ENCODE measurements at places on chromosomes 11 and 22.

- no peak for DNase-seq
Measured at GRCh38 chr11:134785660-134786284, 373.7 kb upstream of the B3GAT1 start.

DNA sequence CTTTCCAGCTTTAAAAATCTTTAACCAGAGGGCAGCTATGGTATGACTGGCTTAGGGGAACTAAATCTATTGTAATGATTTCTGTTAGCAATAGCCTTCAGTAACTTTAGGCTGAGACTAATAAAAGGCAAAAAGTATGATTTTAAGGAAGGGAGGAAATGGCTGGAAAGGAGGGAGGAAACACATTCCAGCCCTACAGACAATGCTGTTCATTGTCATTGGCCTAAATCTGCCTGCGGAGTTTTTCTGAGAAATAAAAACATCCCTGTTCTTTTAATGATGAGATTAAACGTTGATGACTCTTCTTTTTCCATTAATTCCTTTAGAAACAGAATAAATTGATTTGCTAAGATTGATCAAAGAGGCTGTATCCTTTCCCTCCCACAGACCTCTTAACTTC, 99.6 kb upstream of the GRAMD1B start:
- DNase-seq = no peak

- peak; percentile 28 for DNase-seq
Measured at GRCh38 chr22:22691716-22692701, 47.6 kb downstream of the GGTLC2 start.

- DNase-seq = no peak
Measured at GRCh38 chr22:20533095-20533878, 25.9 kb downstream of the MED15 start.

GRCh38 chr22:26483439-26484359, at the start of the genes HPS4 and SRRD:
TSS of gene HPS4 (minus strand) at chr22:26483783. CDS start at chr22:26481762, 2,021 bp downstream.
TSS of gene SRRD (plus strand) at chr22:26483877. CDS start at chr22:26483891, 14 bp downstream.
- DNase-seq = peak; percentile 92

DNA sequence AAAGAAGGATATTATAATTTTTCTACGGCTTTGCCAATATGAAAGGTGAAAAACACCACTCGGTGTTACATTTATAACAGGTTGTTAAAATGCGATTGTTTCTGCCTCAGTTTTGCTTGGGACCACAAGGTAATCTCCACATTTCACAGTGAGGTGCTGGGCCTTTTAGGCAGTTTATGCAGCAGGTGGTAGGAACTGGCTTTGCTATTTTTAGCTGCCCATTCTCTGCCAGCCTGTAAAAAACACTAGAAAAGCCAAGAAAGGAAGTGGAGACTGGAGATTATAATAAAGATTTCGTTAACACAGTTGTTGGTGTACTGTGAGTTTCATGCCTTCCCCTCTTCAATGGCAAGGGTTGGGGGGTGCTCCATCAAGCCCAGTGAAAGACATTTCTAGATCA, 8.0 kb upstream of the MRPL16 start:
- DNase-seq = no peak

DNA sequence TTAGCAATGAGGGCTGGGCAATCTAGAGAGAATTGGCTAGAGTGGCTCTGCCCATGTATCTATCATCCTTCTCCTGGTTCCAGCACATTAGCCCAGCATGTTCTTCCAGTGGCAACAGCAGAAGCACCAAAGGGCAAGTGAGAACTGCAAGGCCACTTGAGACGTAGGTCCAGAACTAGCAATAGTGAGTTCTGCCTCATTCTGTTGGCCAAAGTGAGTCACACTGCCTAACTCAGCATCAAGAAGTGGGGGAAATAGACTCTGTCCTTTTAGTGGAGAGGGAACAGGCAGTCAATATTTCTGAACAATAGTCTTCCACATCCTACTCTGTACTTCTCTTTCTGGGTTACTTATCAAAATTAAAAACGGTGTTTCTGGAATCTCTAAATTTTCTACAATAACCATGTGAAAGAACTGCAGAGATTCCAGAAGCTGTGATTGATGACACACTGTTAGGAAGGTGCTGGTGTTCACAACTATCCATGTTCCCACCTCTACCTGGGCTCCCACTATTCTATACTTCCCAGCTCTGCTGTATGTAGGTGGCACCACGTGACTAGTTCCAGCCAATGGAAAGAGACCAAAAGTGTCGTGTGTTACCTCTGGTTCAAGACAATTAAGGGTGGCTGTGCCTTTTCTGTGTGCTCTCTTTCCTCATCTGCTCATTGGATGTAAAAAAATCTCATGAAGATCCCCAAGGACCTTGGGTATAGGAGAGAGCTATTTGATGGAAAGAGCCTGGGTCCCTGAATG, 23.4 kb upstream of the GRK3 start:
- no peak for DNase-seq

DNA sequence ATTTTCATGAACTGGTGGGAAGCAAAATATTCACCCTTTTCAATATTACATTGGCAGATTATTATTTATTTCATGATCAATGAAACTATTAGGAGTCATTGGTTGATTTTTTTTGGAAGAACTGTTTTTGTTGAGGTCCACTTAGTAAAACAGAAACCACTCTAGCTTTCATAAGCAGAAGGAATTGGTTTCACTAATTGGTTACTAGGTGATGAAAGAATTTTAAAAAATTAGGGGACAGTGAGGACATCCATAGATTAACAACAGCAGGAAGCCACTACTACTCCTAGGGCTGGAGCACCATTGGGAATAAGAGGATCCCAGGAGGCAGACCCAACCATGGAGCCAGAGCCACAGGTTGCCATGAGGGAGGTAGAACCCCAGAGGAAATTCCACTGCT, 74.4 kb upstream of the KCNA4 start:
- no peak for DNase-seq

- DNase-seq = no peak
Measured at GRCh38 chr11:17652556-17652955, 66.8 kb upstream of the MYOD1 start.

DNA sequence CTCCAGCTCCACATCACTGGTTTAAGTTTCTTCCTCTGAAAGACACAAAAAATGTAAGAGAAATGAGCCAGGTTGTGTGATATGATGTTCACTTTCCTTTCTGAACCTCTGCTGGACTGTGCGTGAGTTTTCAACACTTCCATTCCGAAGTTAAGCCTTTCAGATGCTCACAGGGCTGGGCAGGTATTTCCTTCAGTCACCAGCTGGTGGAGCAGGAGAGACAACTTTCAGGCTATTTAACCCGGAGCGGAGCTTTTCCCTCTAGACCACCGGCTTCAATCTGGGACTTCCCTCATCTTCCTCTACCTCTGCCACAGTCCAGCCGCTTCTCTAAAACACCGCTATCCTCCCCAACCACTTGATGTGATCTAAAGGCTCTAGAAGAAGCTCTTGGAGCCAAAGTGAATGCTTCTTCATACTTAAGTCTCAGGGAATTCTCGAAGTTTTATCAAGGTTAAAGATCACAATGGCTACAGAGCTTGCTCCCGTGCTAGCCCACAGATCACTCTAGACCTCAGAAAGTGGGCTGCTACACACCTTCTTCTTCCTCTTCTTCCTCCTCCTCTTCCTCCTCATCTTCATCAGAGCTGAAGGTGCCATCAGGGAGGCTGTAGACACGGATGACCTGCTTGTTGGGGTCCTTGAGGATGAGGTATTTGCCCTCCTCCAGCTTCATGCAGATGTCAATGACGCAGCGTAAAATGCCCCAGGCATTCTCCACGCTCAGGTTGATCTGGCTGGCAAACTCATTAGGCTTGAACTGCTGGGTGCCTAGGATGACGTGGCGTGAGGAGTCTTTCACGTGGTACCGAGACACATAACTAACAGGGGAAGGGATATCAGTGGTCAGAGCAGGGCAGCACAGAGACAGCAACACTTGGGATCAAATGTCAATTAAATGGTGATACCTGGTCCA, 4.4 kb upstream of the FOXRED2 start:
- peak; percentile 46 for DNase-seq

- DNase-seq = peak; percentile 65
Measured at GRCh38 chr22:49827853-49828598, at the start of gene BRD1. TSS of gene BRD1 (minus strand) at chr22:49827873. CDS start at chr22:49824317, 3,556 bp downstream.

DNA sequence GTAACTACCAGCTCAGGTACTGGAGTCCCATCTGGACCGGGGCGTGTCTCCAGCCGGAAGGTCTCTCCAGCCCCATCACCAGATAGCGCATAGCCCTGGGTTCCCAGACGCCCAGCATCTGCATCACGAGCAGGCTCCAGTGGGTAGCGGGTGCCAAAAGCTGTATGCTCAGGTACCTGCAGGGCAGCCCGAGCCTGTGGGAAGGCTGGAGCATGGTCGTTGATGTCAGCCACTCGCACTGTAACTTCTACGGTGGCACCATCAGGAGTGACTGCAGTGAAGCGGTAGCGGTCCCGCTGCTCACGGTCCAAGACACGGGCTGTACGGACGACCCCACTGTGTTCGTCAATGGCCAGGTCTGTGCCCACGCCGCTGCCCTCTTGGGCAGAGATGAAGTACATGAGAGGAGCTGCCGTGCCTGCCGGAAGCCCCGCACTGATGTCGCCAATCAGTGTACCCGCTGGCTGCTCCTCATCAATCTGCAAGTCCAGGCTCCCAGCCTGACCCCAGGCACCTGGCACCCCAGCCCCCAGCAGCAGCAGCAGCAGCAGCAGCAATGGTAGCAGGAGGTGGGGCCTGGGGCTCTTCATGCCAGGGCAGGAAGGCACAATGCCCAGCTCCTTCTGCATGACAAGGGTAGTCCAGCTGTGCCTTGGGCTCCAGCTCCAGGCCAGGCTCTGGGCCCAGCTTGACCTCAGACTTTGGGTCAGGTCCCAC, 14.5 kb downstream of the DCHS1 start:
- no peak for DNase-seq

DNA sequence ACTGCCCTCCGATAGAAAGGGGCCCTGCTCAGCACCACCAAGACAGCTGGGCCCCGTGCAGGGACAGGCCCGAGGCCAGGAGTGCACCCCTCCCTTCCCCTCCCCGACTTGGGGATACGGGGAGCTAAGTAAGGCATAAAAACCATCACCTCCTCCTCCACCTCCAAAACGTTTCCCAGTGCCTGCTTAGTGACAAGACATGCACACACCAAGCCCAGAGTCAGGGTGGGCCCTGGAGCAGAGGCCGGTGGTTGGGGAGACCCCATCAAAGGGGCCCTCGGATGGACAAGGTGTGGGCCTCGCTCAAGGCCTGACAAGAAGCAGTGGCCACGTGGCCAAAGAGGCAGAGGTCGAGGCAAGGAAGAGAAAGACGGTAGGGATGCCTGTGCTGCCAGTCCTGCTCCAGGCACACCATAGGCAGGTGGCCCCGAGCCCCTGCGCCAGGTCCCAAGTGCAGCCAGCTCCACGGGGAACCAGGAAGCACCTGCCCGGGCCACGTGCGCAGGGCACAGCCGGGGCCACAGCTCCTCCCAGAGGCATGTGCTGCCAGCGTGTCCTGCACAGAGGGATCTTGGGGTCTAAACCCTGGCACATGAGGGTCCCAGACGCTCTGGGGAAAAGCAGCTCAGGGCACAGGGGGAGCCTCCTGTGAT, 53.0 kb downstream of the BRD1 start:
- no peak for DNase-seq

- no peak for DNase-seq
Measured at GRCh38 chr22:43168471-43169309, 17.3 kb downstream of the TSPO start.

- DNase-seq = no peak
Measured at GRCh38 chr11:33724644-33725035, 11.6 kb downstream of the CD59 start.

DNA sequence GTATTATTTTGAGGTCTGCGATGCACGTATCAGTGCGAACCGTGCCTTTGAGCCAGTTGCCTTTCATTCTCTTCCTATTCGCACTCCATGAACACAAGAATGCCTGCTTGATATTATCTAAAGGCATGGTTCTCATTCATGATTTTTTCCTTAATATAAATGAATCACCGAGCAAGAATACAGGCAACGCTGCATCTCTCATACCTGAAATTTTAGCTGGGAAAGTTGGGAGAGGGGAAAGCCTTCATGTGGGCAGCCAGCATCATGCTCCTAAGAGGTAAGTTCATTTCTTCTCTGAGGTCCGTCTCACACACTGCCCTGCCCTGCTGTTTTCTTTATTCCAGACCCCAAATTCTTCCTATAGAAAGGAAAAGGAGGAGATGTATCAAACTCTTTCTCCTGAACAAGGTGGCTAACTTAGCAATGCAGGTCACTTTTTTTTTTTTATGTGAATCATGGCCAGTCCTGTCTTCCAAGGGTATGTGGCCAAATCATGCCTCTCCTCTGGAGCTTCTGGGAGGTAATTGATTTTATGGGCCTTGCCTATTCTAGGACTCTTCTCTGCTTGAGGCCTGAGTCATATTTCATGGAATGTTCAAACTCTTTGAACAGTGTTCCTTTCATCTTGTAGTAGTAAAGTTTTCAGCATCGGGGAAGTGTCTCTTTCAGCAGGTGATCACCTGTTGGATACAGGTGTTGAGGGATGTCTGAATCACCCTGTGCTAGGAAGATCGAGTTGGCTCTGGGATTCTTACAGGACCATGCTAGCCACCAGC, 3.2 kb downstream of the GLB1L2 start:
- DNase-seq = no peak

DNA sequence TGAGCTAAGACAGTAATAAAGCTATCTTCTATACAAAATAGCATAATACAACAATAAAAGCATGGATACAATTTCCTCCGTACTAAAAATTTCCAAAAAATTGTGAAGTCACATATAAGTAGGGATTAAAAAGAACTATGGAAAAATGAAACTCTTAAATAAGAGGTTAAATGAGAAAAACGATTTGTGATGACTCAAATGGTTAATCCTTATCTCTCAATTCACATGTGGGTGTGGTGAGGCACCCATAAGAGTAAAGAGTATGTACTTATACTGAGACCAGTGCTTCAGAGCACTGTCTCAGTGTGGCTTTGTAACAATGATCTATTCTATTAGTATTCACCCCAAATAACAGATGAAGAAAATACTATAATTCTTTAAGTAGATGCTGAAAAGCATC, 25.0 kb upstream of the CCDC34 start:
- DNase-seq = no peak

GRCh38 chr11:10930972-10931760, 73.3 kb upstream of the ZBED5 start:
- DNase-seq = peak; percentile 54

DNA sequence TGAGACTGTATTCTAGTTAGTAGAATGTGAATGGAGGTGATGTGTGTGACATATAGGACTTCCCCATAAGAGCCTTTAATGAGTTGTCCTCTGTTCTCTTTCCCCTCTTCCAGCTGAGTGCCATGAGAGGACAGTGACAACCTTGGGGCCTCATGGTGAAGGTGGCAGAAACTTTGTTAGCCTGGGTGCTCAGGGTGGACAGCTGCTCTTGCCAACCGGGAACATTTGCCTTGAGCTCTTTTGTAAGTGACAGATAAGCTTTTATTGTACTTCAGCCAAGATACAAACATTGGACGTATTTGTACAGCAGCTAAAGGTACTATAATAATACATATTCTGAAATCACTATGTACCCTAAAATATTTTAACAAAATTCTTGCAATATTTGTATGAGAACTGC, 33.0 kb upstream of the PLET1 start:
- DNase-seq = no peak

DNA sequence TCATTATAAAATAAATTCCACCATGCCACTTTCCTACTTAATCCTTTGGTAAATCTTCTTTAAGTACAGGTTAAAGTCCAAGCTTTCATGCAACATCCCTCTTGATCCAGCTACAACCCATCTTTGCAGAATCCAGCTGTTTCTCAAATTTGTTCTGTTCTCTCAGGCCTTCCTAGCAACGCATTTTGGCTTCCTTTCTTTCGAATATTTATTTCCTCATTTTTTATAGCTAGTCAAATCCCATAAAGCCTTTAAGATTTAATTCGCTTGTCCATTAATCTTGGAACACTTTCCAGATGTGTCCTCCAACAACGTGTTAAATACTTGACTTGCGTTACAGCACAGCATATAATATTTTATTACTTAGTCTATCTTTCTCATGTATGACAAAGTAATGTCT, 600.1 kb upstream of the CHORDC1 start:
- no peak for DNase-seq

GRCh38 chr22:26486394-26486793, 2.7 kb downstream of the SRRD start:
- no peak for DNase-seq
